Activated naive CD4-positive, alpha-beta T cell treated with anti-CD3 and anti-CD28 coated beads for 36 hours (primary cell): ENCODE measurements at places on chromosomes 7 and 10.

- DNase-seq: no peak
Observed at GRCh38 chr10:33524041-33524440, 189.6 kb upstream of the NRP1 start.

DNA sequence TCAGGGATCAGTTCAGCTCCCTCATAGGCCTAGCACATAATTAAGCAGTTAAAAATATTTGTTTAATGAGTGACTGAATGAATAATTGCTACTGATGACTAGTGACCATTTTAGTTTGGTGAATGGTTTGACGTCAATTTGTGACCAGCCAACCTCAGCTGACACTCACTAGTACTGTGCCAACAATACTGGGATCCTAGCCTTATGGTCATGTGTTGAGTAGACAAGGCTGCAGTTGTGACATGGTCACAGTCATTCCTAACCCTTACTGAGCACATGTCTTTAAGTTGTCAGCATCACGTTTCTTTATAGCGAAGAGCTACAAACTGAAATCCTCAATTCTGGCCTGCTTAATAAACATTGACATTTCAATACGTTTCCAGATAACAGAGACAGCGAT lies 86.9 kb upstream of the SLC26A5 start:
- no peak for DNase-seq

DNA sequence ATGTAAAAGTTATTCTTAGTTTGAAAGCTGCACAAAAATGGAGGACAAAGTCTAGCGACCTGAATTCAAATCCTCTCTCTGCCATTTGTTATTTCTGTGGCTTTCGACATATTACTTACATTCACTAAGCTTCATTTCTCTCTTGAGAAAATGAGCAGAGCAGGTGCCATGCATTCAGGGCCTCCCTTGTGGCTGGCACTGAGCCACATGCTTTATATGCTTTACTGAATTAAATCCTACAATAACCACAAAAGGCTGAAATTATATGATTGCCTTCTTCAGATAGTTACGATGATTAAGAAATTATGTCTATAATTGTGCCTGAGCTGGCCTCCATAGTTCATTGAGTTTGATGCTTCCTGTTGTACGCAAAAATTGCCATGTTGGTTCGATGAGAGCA lies 98.7 kb downstream of the NPSR1 start:
- no peak for DNase-seq

DNA sequence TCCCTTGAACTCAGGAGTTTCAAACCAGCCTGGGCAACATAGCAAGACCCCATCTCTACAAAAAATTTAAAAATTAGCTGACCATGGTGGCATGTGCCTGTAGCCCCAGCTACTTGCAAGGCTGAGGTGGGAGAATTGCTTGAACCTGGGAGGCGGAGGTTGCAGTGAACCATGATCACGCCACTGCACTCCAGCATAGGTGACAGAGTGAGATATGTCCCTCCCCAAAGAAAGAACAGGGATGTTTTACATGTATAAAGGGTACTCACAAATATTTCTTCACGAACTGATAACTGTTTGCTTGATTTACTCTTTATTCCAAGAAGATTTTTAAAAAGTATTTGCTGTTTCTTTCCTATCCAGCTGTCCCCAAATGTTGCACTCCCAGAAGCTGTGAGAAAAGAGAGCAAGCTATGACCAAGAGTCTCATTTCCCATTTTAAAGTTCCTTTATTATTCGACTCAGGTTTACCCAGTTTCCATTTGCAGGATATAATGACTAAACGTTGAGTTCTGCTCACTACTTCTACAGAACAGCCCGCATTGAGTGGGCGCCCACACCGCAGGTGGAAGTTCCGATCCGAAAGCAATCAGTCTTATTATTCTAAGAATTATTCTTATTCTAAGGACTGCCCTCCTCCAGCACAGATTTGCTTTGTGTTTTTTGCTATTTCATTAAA lies 90.7 kb downstream of the APBB1IP start:
- no peak for DNase-seq

GRCh38 chr7:73995330-73995729 lies 32.6 kb upstream of the ELN start:
- no peak for DNase-seq

DNA sequence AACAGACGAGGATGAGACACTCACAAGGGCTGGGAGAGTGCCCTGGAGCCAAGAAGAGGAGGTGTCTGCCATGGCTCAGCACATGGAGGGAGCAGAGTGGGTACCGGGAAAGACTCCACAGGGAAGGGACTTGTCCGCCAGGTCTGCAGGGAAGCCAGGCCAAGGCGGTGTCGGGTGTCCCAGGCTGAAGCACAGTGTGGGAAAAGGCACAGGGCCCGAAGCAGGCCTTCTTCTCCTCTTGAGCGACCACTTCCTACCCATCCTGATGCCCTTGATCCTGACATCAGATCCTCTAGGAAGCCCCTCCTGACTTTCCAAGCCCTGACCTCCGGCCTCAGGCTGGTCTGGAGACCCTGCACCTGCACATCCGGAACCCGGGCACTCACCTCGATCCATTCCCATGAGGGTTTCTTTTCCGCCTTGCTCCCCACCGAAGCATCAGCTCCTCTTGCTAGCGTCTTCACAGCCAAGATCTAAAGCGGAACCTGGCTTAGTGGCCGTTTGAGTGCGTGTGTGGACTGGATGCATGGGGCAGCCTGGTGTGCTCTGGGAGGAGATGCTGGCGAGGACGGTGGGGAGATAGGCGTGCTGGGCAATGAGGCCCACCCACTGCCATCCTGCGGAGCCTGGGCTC lies 8.5 kb downstream of the CALML3 start:
- DNase-seq: no peak

DNA sequence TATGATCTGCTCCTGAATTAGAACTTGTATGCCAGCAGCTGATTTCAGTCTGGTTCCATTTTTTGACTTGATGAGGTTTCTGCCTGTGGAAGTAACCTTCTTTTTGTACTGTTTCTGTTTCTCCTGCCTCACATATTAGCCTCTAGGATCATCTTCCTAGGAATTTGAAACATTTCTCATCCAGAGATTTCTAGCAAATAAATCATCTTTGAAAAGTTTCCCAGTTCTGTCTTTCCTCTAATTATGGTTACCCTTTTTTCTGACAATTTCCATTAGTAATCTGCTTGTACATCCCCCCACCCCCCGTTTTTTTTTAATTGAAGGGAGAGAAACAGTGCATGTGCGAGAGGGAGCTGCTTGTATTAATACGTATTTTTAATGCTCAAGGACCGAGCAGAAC lies 92.2 kb downstream of the NRF1 start:
- no peak for DNase-seq

DNA sequence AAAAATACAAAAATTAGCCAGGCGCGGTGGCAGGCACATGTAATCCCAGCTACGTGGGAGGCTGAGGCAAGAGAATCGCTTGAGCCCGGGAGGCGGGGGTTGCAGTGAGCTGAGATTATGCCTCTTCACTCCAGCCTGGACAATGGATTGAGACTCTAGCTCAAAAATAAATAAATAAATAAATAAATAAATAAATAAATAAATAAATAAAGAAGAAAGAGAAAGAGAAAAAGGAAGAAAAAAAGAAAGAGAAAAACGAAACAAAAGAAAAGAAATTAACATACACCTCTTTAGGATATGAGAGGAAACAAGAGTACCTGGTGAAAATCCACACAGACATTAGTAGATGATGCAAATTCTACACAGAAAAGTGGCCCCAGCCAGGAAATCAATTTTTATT lies 713.7 kb upstream of the POT1 start:
- no peak for DNase-seq

DNA sequence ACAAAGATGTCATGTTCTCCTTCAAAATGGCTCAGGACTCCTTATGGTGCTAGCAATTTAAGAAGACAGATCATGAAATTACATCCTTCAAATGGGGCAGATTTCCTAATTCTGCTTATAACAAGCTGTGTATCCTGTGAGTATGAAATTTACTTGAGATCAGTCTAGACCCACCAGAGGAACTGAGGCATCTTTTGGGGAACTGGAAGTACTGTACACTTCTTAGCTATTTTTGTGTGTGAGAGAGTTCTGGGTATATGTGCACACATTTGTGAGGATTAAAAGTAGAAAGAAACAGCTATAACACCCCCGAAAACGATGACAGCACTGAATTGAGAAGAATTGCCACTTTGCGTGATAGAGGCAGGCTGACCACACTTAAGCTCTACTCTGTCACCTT lies 187.0 kb upstream of the CCDC6 start:
- DNase-seq: no peak

- no peak for DNase-seq
Observed at GRCh38 chr7:47255441-47255840, 326.5 kb downstream of the TNS3 start.

DNA sequence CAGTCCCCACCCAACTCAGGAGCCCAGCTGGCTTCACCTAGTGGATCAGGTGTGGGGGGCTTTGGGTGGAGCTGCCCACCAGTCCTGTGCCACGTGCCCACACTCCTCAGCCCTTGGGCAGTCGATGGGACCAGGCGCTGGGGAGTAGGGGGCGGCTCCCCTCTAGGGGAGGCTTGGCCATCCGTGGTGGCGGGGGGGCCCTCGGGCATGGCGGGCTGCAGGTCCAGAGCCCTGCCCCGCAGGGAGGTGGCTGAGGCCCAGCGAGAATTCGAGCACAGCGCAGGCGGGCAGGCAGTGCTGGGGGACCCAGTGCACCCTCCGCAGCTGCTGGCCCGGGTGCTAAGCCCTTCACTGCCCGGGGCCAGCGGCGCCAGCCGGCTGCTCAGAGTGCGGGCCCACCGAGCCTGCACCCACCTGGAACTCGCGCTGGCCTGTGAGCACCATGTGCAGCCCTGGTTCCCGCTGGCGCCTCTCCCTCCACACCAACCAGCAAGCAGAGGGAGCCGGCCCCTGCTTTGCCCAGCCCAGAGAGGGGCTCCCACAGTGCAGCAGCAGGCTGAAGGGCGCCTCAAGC lies 29.3 kb downstream of the ASNS start:
- DNase-seq: no peak

DNA sequence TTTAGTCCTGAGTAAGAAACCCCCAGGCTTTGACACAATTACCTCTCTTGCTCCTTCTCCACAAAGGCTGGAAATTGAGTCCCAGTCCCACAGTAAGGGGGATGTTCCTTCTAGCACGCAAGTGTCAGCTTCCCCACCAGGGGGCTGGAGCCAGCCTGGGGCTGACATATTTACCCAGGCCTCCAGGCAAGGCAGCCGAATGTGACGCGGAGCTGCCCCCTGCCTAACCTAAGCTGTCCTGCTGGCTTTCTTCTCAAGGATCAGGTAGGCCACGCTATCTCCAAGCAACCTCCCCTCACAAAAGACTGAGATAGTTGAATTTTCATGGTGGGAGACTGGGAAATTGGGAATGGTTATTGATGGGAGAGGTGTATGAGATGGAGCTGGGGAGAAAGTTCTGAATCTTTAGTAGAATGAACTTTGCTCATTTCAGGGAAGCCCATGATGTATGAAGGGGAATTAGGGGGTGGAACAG lies 19.2 kb upstream of the BMPER start:
- no peak for DNase-seq

DNA sequence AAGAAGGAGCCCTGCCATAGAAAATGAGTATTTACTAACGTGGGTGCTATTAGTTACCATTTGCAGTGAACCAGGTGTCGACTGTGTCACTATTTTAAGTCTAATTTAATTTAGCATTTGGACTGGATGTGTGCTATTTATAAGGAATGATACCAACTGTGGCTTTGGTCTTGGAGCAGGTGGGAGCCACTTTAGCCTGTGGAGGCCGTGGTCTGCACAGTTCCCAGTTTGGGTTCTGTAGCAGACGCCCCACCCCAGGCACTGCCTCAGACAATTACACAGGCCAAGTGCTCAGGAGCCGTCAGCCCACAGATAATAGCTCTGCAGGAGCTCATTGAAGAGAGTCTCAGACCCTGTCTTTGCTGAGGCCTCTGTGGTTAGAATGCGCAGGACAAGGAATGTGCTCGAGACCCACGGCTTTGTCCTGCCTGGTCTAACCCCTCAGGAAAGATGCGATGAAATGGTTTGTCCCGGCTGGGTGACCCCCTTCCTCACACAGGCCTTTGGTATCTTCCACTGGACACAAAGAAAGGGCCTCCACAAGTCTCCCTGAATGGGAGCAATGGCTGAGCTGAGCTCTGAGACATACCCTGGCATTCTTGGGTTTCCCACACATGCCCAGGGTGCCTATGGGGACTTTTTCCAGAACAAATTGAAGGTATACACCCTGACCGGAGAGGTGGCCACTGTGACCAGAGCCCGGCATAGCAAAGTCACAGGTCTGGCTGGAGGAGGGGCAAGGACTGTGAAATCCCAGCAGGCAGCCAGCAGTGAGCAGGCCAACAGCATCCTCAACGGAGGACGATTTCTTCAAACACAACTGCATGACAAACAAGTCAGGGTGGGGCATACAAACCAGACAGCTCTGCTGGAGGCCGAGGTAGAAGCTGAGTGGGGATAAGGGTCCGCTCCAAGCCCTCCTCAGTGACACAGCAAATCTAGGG lies 251.2 kb downstream of the ARHGAP12 start:
- DNase-seq: no peak

- DNase-seq: no peak
Observed at GRCh38 chr10:33112831-33113455, 154.9 kb upstream of the ITGB1 start.

- no peak for DNase-seq
Observed at GRCh38 chr10:14486777-14487487, 156.2 kb upstream of the FRMD4A start.

GRCh38 chr10:88228130-88228529 lies 355.0 kb downstream of the RNLS start:
- no peak for DNase-seq

DNA sequence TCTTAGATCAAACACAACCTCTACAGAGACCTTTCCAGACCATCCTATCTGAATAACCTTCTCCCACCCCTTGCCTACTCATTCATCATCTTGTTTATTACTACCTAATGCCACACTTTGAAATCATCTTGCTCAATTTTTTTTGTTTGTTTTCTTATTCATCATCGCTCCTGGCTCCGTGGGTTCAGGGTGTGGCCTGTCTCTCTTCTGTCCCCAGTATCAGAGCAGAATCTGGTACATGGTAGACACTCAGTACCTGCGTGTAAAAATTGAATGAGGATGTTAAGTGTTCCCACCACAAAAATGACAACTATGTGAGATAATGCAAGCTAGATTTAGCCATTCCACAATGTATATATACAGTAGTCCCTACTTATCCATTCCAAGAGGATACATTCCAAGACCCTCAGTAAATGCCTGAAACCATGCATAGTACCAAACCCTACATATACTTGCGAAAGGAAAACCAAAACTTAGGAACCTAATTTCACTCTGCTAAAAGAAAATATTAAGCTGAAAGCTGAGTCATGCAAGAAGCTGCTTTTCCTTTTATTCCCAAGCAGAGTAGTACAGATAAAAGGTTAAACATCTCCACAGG lies 72.1 kb upstream of the SEC61G start:
- no peak for DNase-seq

DNA sequence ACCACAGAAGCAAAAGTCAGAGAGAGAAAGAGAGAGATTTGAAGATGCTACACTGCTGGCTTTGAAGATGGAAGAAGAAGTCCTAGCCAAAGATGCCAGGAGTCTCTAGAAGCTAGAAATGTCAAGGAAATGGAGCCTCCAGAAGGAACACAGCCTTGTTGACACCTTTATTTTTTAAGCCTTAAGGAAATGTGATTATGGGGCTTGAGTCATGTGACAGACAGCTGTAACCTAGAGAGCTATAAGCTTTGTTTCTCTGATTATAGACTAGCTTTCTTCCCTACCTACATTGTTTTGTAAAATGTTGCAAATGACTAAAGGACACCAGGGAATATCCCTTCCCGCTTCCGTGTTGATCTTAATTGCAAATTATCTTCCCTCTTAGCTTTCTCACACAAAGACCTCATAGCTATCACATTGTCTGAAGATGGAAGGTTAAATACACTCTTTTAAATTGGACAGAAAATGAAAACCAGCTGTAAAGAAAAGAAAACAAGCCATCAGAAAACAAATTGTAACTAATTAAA lies 199.9 kb downstream of the ARHGAP12 start:
- DNase-seq: no peak
